ENCODE measurements at places on chromosomes 4 and X. TPM values are rescaled to one million over a fixed set of nuclear protein-coding genes. Genes with fewer than 3 reads are reported as not detected.

The ARSD gene
- 84.1 TPM for polyA plus RNA-seq

The GPR173 gene
- 25.9 TPM for polyA plus RNA-seq

The SH3BP2 gene
- 35.8 TPM for polyA plus RNA-seq

The APELA gene
- polyA plus RNA-seq: 10.2 TPM

The F8A2 gene
- not detected for polyA plus RNA-seq

The DUSP21 gene
- polyA plus RNA-seq: not detected

The DSPP gene
- not detected for polyA plus RNA-seq

The MAGEB10 gene
- polyA plus RNA-seq: not detected

Data from renal cortex interstitium (tissue), 15 donors.